ENCODE measurements at places on chromosomes 7 and 10. TPM values are rescaled to one million over a fixed set of nuclear protein-coding genes. Genes with fewer than 3 reads are reported as not detected.
A peak's percentile ranks its signal among the peaks of the same experiment; 100 is the strongest.

Gene GBX1
- polyA plus RNA-seq = not detected

Gene ABCB4
- polyA plus RNA-seq = 61.5 TPM

Gene GAD2
- not detected for polyA plus RNA-seq

Gene RADIL
- 0.21 TPM for polyA plus RNA-seq

Gene CASP2
- polyA plus RNA-seq = 3.7 TPM

GRCh38 chr7:130294314-130294713 is 1.4 kb downstream of the CPA4 start:
- no peak for DNase-seq

DNA sequence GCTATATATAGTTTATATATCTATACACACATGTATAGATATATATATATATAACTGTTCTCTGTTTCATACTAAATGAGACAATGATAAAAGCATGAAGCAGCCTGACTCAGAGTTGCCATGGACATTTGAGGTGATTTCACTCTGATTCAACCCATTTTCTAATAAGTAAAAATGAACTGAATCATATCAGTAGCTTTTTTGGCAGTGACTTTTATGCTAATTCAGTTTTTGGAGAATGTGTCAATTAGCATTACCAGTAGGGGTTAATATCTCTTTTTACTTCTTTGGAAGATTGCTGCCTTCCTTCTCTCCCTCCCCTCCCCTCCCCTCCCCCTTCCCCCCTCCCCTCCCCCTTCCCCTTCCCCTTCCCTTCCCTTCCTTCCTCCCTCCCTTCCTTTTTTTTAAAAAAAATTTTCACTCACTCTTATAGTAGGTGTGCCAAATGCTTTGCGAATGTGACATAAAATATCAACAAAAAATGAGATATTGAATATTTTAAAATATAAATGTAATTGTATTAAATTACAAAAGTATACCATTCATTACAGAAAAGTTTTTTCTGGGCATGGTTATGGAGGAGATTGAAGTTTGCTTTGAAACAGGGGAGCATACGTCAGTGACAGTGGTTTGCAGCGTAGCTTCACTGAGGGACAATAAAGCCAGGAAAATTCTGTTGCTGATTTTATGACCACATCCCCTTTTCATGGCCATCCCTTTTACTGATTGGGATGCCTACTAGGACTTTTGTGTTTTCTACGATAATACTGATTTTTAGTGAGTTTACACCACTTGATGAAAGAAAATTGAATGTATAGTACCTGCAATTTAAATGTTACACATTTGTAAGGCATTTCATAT is 64.0 kb upstream of the KLF6 start:
- DNase-seq = no peak

- DNase-seq = peak; percentile 94
Measured at GRCh38 chr10:93702210-93703001, at the start of gene FRA10AC1. FRA10AC1 (minus strand) TSS chr10:93702592; CDS start chr10:93700106, 2,486 bp downstream.

DNA sequence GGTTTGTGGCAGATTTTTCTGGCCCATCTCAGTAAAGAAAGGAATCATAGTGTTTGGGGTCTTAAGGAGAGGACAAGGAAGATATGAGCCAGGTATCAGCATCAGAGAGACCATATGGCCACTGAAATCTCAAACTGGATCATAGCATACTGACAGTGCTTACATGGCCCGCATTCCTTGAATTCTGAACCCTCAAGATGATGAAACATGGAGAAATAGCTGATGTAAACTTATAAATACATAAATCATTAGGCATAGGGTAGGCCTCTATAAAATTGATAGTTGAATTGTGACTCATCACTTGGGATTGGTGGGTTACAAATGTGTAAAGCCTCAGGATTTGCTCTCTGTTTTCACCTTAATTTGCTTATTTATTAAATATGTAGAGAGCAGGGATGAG is 688.5 kb downstream of the CNTNAP2 start:
- no peak for DNase-seq

DNA sequence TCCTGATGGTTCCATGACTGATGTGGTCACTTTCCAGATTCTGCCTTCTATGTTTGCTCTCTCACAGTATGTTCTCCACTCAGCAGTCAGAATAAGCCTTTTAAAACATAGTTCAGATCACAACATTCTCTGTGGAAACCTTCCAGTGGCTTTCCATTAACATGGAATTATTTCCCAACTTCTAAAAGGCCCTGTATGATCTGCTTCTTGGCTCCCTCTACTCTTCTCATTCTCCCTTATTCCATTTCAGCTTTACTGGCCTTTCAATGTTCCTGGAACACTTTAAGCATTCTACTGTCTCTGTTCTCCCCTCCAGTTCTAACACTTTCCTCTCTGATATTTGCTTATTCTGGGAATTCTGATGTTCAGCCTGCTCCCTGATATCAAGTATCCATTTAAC is 325.6 kb downstream of the THSD7A start:
- no peak for DNase-seq

All from liver (tissue), 10 donors.